NCI-H1105 treated with DMSO at 0.1 percent for 48 hours (cell line): ENCODE measurements at places on chromosomes 5 and 9.

DNA sequence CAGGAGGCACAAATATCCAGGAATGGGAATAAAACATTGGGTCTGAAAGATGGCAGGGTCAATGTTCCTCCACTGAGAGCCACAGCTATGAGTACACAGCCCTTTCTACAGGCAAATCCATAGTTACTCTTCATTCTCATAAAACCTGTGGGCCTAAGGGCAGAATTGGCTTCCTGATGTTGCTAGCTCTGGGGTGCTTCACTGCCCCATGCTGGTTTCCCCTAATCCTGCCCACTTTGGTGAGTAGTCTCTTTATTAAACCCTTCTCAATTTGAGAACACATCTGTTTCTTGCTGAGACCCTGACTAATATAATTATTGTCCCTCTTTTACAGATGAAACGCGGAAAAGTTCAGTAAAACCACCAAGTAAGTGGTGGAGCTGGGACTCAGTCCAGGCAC is 66.3 kb upstream of the RAI14 start:
- DNase-seq, result no peak

- no peak for DNase-seq
Measured at GRCh38 chr9:69683927-69684326, 11.8 kb upstream of the APBA1 start.

DNA sequence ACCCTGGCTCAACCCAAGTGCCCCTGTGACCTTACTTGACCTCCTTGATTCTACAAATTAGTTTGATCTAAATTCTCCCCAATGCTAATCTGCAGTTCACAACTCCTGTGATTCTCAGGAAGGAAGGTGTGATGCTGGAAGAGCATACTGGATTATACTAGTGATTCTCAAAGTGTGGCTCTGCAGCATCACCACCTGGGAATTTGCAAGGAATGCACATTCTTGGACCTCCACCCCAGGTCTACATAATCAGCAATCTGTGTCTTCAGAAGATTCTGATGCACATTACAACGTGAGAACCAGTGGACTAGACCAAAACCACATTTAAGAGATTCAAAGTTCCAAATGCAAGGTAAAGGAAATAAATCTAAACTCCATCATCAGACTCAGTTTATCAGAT is 198.6 kb downstream of the AGTPBP1 start:
- no peak for DNase-seq

GRCh38 chr5:17396247-17396646 is 101.8 kb upstream of the TAF11L2 start:
- no peak for DNase-seq

GRCh38 chr5:58127255-58128220 is 332.3 kb downstream of the PLK2 start:
- no peak for DNase-seq

DNA sequence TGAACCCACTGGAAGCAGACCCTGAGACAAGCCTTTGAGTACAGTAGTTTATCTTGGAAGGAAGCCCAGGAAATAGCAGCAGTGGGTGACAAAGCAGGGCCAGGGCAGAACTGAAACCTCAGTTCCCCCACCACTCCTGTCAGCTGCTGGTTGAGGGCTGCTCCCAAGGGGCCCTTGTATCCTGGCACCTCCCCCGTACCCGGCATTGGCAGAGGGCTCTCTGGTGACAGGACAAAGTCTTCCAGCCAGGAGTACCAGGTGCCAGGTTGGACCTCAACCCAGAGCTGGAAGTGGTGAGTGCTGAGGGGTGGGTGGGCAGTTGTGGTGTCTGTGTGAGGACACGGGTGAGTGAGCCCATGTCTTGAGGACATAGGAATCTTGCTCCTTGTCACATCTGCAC is 123.3 kb downstream of the PHF2 start:
- no peak for DNase-seq
